ENCODE measurements at places on chromosomes 11 and 22.

DNA sequence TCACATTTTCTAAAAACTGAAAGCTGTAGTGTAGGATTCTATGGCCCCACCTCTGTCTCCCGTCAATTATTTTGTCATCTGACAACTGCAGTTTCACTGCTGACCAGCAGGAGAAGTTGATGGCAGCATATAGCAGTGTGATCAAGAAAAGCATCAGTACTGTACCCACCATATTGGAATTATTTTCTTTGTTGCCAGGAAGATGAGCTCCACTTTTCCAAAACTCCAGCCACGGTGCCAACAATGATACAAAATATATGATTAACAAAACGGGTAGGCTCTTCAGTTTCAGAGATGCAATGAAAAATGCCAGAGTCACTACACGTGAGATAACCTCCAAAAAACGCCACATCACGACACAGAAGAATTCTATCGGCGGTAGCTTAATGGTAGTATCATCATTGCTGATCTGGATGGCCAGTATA, 41.3 kb downstream of the XKR3 start:
- no peak for DNase-seq

DNA sequence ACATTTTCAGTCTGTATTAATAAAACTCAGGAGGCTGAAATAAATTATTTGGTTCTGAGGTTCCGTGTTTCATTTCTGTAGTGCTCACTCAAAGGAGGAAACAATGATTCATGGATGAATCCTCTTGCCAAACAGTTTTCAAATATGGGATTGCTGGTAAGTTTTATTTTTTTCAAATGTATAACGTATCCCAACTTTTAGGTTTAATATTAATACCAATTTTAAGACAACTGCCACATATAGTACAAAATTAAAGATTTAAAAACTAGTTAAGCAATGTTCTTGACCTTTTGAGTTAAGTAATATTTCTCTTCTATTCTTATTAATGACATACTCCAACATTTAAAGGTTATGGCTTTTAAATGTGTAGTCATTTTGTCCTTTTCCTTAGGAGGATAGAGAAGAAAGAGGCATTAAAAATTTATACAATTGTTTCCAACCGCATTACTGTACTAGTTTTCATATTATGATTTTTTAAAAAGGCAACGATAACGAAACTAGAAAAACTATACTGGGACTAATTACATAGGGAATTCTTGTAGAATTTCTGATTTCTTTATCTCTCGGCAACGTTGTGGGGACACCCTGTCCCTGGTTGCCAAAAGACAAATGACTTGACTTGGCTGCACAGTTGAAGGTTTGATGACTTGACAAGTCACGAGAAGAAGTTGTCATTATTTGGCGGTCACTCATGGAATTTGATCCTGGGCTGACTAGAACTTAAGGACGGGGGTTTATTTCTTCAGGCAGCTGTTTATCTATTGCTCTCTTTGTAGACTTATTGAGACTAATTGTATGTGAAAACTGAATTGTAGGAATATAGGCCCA, 69.1 kb upstream of the ADSL start:
- no peak for DNase-seq

DNA sequence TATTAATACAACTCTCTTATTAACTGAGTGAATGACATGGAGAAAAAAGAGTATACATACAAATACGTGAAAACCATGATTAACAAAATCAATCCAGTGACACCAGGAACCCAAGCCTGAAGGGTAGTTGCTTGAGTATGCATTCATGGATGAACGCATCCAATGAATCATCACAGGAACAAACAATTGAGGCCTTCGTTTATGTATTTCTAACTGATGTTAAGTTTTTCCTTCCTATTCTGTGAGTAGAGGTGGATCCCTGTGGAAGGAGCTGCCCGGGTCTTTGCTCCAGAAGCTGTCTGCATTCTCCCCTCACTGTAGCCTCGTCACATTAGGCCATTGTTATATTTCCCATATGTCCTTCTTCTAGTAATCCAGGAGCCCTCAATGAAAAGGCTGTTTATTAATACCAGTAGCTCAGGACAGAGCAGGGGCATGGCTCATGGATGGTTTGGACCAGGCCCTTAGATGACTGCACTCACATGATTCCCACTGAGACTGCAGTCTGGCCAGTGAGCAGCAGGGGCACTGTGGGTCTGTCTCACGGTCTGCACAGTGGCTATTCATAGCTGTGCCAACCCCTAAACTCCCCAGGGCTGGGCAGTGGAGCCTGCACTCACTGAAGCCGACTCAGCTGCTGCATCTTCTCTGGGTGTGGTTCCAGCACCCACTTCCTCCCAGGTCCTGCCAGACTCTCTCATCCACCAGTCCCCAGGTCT, 128.1 kb upstream of the TOP3B start:
- DNase-seq = no peak

- DNase-seq = no peak
Measured at GRCh38 chr11:55956521-55956920, 13.2 kb downstream of the OR10AG1 start.

- no peak for DNase-seq
Measured at GRCh38 chr22:48234011-48234410, 1471.6 kb downstream of the TBC1D22A start.

- no peak for DNase-seq
Measured at GRCh38 chr22:20186183-20186870, 35.5 kb upstream of the CCDC188 start.

All from activated T-helper 1 cell treated with anti-CD3 and anti-CD28 coated beads, Interleukin-2, amount 50 U/mL, for 16 hours (primary cell).